Activated CD4-positive, alpha-beta T cell treated with anti-CD3 and anti-CD28 coated beads for 24 hours (primary cell): ENCODE measurements at places on chromosomes 2 and 18.

DNA sequence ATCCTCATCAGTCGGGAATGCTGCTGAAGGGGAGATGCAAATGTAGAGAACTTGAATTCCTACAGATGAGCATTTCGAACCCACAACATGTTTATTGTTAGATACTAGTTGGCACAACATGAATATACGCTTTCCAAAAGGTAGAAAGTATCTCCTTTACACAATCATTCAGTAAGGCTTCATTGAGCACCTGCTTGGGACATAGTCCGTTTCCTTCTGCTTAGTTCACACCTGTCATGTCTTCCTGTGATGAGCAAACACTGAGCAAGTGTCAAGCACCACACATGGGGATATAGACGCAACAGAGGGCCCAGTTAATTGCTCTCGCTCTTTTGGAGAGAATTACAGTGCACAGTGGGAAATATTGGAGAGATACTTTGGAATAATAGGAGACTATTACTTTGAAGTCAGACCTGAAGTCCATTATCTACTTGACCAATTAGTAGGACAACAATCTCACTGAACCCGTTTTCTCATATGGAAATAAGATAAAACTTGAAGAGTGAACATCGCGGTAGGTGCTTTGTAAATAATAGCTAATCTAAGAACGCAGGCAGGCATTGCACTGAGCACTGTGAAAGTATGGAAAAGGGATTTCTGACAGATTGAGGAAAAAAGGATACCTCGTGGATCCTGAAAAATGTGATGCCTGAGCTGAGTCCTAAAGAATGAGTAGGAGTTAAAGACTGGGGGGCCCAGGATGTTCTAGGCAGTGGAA lies 1.2 kb downstream of the CPSF3 start:
- DNase-seq: no peak

DNA sequence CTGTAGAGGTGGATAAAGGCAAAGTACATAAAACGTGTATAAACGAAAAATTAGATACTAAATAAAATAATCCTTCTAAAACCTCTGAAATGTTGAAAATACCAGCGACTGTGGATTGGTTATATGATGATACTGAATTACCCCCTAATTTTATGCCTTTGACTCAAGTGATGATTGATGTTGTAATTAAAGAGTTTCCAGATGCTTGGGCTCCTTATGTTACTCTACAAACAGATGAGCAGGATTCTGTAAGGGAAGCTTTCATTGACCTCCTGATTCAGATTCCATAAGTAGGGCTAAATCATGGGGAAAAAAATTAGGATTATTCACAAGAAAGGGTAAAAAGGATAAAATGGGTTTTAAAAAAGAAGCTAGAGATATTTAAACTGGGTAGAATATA lies 418.2 kb upstream of the SLC39A10 start:
- no peak for DNase-seq

DNA sequence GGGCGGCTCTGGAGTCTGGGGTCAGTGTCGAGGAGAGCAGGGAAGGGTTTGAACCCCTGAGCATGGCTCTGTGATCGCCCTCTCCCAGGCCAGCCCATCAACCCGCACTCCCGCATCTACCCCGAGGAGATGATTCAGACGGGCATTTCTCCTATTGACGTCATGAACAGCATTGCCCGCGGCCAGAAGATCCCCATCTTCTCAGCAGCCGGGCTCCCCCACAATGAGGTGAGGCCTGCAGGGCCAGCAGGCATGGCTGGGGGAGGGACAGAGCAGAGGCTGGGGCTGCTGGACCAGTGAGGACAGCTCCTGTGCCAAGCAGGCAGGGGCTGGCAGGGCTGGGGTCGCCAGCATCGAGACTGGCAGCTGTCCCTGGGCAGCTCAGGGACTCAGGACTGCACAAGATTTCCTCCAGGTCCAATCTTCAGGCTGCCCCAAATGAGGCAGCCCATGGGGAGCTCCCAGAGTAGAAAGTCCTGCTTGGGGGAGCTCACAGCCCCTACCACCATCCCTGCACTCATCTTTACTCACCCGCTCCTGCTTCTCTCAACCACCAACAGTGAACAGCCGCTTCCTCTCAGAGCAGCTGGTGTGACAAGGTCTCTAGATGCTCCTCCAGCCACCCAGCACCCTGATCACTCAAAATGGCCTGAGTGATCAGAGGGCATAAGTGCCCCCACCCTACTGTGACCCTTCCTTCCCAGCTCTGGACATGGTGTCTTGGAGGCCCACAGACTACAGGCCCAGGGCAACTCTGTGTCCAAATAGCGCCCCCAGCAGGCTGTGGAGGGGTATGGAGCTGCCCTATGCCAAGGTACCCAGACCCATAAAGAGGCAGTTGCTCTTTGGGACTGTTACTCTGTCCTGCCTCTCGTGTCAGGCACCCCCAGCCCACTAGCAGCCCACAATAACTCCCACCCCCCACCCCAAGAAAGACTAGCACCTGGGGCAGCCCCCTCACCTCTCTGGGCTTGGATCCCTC lies 18.3 kb upstream of the ANKRD53 start:
- DNase-seq: no peak

GRCh38 chr2:61707984-61708852 lies 145.6 kb downstream of the FAM161A start:
- no peak for DNase-seq

DNA sequence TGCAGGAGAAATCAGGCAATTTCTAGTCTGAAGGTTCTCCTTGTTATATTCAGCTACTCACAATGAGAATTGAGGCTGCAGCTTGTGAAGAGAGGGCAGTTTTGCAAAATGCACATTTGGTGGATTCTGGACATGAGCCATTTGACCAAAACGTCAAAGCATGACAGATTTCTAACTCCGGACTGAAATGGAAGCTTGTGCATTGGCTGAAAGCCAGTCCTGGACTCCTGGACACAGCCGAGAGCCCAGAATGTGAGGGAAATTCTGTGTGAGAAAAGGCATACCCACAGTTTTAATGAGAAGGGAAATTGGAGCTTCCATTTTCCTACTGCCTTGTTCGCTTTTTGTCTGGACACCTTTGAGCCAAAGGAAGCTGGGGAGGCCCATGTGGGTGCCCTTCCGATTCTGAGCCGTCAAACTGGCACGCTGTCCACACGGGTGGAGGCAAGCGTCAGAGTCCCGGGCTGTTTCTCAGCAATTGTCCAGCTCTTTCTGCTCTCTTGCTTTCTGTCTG lies 23.7 kb upstream of the ROCK2 start:
- DNase-seq: no peak

GRCh38 chr18:49569724-49570123 lies 7.9 kb downstream of the LIPG start:
- DNase-seq: no peak

DNA sequence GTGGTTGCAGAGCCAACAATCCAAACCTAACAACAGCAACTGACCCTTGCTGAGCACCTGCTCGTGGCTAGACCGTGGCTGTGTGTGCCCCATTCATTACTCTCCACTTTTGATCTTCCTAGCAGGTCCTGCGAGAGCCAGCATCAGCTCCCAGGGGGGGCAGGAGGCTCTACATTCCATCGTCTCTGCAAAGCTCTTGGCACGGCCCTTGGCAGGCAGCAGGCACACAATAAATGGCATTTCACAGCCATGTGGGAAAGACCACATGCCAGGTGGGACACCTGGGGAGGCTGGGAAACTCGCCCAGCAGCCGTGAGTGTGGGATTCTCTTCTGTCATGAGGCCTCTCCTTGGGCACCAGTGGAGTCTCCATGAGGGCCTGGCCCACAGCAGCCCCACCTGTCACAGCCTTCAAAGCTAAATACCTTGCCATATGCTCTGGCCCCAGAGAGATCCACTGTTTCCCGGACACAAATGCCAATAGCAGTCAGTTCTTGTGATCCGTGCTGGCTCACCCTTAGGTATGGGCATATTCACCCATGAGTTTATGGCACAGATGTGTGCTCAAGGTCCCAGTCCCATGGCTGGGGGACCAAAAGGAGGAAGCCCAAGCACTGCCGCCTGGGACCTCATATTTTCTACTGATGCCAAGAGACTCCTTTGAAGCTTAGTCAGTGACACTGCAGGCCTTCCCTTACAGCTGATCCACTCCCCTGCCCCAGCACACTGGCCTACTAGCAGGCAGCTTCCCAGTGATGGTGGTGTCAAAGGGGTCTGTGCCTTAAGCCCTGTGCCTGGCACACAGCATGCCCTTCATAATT lies 6.8 kb upstream of the TEX51 start:
- DNase-seq: no peak

DNA sequence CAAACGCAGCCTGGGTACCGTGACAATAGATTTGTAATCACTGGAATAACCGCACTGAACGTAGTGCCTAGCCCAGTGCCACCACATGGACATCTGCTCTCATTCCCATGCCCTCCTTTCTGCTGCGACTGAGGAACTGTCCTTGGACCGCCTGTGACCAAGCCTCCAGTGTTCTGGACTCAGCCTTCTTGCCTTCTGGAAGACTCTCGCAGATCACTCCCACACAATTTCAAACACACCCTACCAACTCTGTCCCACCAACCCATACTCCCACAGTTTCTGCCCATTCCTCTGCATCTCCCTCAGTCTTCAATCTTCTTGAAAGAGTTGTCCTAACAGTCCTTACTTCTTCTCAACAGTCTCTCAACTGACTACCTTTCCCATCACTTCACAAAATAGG lies 2.1 kb downstream of the RNF149 start:
- no peak for DNase-seq

DNA sequence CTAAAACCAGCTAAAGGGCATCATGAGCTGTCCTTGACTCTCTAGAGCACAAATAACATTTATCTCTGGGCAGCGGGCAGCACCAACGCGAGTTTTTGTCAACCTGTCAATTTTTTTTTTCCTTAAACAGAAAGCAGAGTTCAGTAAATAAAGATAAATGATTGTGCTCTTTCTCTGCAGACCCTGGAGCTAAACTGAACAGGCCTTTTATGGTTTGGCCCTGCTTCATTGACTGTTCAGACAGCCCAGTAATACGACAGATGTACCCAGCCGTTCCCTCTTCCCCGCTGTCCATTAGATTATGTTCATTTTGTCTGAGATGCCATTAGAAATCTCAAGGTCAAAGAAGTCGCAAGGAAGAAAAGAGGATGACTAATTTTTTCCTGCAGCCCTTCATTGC lies 280.5 kb upstream of the PIK3C3 start:
- no peak for DNase-seq

GRCh38 chr2:173271135-173271534 lies 83.5 kb upstream of the CDCA7 start:
- no peak for DNase-seq
